Peyer's patch (tissue), 4 donors: ENCODE measurements at places on chromosomes 3 and 15.

DNA sequence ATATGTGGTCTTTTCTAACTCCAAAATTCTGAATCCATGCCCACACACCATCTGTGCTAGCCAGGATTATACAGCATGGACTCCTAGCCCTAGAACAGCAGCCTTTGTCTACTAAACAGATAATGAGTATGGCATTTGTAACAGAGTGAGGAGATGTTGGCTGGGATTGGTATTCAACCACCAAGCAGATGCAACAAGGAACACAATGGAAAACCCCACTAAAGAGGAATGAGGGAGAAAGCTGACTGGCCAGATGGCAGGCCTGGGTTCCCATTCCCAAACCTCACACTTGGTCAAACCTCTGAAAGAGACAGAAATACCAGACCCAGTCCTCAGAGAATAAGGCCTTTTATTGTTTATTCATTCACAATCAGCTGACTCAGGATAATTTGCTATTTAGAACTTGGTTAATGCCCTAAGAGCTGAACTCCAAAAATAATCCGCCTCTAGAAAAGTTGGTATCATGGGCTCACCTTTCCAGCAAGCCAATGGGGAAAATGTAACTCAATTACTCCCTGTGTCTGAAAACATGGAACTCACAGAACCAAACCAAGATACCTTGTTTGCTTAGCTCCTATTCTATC is 145.6 kb downstream of the LRRC3B start:
- DNase-seq: no peak

DNA sequence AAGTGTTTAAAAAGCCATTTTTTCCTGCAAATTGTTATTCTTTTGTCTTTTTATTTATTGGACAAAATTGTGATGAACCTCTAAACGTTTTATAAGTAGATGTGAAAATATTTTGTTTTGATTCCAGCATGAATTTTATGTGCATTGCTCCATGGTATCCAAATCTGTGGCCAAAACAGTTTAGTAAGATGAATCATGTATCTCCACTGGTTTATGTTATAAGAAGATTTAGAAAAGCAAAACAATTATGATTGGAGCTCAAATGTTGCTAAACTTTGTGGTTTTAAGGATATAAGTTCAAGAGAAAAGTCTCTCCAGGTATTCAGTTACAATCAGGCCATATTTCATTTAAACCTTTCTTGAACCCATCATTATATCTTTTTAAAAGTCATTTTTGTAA is 80.9 kb downstream of the NECTIN3 start:
- no peak for DNase-seq

GRCh38 chr15:93703092-93703739 is 528.1 kb upstream of the MCTP2 start:
- DNase-seq: no peak

GRCh38 chr3:192422321-192422996 is 304.9 kb downstream of the FGF12 start:
- DNase-seq: no peak

GRCh38 chr3:12990306-12990705 is 82.9 kb downstream of the IQSEC1 start:
- no peak for DNase-seq

GRCh38 chr15:76114561-76114960 is 54.8 kb downstream of the TMEM266 start:
- no peak for DNase-seq

DNA sequence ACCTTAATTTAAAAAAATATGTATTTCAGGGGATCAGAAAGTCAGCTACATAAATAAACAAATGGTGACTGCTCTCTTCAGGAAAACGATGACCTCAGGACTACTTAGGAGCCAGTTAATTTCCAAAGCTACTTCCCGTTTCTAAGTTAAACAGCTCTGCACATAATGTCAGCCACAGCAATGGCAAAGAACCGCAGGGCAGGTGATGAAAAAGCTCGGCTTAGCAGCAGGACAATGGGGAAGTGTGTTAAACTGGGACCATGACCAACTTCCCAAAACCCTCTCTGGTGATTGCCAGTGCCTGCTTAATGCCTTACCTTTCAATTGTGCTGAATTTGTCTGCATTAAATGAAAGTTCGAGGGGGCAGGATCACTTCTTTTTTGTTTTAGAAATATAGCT is 258.9 kb downstream of the FHIT start:
- DNase-seq: peak; percentile 45

DNA sequence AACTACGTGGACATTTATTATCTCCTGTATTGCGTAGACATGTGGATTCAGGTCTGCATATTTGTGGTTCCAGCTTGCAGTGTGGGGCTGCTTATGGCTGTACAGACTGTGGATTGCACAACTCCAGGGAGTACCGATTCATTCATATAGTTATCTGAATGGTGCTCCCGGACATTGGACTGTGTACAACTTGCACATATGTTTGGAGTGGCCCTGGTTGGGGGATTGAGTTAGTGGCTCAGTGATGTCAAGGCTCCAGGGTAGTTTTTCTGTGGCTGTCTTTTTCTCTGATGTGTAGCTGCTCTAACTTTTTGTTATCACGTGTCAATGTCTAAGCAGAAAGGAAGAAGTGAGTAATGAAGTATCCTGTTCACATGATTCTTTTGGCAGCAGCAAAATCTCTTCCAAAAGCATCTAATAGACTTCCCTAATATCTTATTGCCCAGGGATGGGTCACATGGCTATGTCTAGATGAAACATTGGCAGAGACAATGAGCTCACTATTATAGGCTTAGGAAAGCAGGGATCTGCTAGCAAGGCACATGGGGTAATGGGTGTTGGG is 15.8 kb downstream of the ST3GAL6 start:
- no peak for DNase-seq

DNA sequence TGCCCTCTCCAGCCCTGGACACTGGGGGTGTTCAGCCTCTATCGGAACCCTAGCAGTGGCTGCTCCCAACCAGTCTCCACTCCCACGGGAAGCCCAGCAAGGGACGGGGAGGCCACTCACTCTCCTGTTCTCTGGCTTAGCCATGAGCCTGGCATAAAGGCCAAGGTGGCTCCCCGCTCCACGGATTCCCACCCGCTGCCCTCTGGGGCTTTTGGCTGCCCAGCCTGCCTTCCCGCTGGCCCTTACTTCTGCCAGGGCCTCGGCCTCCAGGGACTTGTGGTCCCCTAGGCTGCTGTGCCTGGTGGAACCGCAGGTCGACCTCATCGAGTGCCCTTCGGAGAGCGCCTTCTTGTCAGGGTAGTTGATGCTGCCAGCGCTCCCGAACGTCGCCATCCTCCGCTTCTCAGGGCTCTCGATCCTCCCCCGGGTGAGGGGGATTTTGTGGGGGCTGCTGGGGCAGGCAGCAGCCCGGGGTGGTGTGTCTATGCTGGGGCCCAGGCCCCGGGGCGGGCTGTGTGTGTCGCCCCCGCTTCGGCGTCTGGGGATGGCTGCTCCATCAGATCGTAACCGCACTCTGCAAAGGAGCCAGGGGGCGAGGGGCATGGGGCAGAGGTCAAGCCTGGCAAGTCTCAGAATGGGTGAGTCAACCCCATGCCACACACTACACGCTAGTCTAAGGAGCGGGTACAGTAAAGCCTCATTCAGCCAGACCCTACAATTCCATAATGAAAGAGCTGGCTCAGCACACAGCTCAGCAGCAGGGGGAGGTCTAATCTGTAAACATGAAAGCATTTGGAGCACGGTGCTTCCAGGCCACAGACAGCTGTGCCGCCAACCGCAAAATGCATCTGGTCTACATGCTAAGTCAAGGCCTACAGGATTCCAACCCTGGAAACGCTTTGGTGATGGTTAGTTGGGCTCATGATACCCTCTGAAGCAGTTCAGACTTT is 27.3 kb upstream of the RAD18 start:
- no peak for DNase-seq

DNA sequence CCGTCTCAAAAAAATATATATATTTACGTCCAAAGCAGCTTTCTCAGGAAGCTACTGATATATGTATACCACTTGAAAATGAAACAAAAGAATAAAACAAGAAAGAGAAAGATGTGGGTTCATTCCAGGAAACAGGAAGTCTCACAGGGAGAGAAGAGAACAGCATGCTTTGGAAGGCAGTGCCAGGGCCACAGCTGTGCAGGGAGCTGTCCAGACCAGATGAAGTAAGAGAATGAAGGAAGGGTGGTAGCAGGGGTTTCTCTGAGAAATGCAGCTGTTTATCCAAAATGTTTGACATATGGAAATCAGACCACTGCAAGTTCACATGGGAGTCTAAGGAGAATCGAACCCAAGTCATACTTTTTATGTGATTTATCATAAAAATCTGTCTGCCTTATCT is 8.9 kb upstream of the GPR27 start:
- DNase-seq: no peak

DNA sequence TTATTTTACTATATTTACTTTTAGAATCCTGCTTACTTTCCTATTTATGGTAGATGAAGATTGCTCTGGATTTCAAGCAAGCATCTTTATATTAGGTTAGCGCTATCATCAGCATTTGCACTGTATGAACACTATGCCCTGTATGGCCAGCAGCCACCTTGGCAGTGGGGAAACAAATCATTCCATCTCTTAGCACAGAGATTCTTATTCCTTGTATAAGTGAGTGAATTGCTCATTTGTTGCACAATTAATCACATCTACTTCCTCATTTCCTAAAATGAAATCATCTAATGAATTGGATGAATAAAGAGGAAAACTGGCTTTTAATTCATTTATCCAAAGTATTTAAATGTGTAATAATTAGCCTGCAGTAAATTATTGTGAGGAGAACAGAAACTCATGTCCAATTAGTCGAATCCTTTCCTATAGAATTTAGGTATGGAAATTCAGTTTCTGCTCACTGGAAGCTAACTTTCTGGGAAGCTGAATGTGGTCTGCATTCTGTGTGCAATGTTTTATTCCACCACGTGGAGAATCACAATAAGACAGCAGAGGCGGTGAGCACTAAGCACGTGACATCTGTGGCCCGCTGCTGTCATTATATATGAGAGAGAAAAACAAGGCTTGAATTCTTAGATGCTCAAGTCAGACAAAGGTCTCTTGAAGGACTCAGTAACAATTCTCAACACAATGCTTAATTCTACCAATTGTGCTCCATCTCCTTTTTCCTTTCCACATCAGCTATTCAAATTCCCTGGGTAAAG is 93.4 kb downstream of the PEX5L start:
- no peak for DNase-seq

DNA sequence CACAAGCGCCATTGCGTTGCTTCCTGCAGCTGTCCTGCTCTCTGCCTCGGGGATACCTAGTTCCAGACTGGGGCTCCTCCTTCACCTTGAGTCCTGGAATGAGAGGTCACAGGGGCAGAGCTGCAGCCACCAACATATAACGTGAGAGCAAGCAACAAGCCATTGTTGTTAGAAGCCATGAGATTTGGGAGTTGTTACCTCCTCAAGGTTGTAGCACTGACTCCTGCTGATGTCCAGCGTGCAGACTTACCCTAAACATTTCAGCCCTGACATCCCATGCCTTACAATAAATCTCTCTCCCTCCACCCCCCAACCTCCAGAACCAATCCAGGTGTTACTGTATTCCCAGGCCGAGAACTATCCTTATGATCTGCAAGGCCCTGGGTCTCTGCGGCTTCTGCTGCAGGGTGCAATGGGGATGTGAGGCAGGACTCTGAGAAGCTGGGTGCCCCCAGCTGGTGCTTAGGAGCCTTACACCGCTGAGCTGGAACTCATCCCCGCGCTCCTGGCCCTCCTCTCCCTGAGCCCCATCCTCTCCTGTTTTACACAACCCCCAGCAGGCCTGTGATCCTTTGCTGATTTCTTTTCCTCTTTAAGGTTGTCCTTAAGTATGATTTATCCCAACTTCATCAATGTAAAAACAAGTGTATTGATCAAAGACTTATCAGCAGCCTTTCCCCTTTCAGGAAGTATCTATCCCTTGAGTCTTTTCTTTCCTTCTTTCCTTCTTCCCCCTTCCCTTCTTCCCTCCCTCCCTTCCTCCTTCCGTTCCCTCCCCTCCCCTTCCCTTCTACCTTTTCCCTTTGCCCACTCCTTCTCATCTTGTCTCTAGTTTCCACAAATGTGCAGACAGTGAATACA is 84.2 kb upstream of the ABHD2 start:
- no peak for DNase-seq

DNA sequence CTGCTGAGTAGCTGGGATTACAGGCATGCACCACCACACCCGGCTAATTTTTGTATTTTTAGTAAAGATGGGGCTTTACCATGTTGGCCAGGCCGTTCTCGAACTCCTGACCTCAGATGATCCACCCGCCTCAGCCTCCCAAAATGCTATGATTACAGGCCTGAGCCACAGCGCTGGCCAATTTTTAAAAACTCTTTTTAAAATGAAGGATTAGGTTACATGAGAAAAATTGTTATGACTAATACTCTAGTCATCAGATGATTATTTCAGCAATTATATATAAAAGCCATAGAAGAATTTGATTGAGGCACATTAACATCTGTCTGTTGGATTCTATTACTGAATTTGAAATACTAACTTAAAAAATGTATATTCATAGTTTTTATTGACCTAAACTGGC is 134.1 kb upstream of the MNS1 start:
- DNase-seq: no peak

DNA sequence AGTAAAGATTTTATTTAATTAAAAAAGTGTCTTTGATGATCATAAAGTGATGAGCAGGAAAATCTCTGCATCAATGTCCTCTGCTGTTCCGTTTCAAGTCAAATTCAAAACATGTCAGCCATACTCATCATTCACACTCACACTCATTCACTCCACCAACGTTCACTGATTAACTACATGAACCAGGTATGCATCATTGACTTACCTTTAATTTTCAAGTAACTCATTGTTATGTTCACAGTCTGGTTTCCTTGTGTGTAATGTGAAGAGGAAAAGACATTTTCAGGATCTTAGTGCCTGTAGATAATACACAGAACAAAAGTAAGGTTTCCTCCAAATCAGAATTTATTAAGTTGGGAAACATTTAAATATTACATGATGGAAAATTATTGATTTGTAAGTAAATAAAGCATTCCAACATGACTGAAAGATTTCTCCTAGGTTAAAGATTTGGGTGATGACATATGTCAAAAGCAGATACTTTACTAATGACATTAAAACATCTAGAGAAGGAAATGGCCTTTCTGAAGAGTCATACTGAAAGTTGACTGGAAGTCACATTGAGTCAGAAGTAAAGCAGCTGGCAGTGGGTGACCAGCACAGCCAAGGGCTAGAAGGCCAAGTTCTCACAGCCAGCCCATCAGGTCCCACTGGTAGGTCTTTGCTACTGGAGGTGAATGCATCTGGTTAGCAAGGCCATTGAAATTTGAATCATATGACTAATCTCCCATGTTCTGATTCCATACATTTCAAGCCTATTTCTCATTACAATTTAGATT is 251.9 kb downstream of the CDIN1 start:
- DNase-seq: no peak

GRCh38 chr3:195131176-195131575 is 139.8 kb downstream of the XXYLT1 start:
- no peak for DNase-seq
